ENCODE measurements at places on chromosomes 2 and 18.

DNA sequence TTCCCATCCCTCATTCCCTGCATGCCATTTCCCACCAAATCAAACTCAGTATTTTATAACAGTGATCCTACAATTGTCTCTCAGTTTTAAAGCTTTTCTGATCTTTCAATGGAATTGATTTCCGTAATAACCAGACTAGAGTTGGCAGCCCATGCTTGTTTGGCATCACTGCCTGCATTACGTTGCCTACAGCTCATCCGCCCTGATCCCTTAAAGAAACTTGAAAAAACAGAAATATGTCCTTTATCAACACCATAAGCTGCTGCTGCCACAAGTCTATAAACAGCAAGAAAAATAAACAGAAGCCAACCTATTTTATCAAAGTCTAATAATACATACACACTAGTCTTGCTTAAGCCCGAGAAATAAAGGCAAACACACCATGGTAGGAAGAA lies 331.0 kb downstream of the METTL4 start:
- peak; percentile 48 for DNase-seq

DNA sequence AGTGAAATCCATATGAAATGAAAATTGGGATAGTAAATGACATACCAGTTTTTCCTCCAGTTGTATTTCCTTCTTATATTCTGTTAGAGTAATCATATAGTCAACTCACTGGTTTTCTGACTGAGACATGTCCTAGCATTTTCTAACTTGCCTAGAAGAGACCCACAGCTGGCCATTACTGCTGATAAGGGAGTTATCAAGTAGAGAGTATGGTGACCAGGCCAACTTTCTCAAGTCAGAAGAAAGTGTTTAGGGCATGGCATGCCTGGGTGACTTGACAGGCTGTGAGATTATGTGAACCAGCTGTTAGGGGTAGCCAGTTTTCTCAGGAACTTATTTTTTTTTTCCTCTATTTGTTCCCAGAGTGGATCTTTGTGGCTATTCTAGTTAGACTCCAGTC lies 81.2 kb downstream of the GPD2 start:
- DNase-seq: no peak

GRCh38 chr2:45209875-45210274 lies 200.6 kb upstream of the SIX2 start:
- DNase-seq: no peak

GRCh38 chr2:169324581-169325260 lies 37.6 kb downstream of the LRP2 start:
- no peak for DNase-seq

GRCh38 chr2:50018292-50018691 lies 864.0 kb upstream of the FSHR start:
- DNase-seq: no peak

- DNase-seq: no peak
Measured at GRCh38 chr2:226835420-226835795, 446 bp upstream of the RHBDD1 start.

DNA sequence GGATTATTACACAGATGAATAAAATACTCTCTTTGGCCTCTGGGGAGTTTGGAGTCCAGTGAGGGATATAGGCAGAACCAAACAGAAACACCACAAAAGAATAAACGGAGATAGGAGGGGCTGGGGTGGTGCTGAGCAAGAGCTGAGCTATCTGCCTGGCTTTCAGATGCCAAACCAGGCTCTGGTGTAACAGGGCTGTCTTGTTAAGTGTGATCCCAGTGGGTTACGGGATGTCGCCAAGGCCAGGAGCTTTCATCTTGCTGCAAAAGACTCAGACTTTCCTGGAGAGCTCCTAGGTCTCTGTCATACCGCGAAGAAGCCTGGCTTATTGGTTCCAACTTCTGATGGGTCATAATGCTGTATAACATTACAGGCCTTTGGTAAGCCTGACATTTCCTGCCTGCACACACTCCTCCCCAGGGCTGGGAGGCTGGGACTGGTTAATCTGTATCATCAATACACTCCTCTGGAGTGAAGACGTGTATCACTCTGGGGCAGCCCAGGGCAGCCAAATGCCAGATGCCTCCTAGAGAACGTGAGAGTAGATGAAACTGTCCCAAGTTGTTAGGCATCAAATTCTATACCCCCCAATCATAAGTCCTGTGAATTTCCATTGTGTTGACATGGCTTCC lies 60.5 kb downstream of the STPG4 start:
- DNase-seq: no peak

GRCh38 chr2:101704046-101704466 lies 6.5 kb downstream of the MAP4K4 start:
- peak; percentile 66 for DNase-seq

DNA sequence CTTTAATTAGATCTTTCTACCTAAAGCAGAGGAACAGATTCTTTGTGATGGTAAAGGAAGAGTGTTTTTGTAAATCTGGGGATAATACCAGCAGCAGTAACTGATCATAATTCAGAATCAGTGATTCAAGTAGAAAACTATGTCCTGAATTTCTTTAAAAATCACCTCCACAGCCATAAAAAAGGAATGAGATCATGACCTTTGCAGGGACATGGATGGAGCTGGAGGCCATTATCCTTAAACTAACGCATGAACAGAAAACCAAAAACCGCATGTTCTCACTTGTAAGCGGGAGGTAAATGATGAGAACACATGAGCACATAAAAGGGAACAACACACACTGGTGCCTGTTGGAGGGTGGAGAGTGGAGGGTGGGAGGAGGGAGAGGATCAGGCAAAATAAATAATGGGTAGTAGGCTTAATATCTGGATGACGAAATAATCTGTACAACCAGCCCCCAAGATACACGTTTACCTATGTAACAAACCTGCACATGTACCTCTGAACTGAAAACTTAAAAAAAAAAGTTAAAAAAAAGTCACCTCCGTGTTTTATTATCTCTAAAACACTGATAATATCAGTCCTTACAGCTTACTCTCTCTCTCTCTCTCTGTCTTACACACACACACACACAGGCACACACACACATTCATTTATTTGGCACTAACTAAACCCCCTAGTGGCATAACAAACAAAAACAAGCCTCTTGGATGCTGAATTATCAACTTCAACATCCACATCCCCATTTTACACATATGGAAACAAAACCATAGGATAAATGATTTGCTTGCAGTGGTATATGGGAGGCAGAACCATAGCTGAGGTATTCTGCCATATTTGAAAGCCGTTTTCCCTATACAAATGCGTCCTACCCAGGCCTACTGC lies 1.4 kb downstream of the TM4SF20 start:
- no peak for DNase-seq

DNA sequence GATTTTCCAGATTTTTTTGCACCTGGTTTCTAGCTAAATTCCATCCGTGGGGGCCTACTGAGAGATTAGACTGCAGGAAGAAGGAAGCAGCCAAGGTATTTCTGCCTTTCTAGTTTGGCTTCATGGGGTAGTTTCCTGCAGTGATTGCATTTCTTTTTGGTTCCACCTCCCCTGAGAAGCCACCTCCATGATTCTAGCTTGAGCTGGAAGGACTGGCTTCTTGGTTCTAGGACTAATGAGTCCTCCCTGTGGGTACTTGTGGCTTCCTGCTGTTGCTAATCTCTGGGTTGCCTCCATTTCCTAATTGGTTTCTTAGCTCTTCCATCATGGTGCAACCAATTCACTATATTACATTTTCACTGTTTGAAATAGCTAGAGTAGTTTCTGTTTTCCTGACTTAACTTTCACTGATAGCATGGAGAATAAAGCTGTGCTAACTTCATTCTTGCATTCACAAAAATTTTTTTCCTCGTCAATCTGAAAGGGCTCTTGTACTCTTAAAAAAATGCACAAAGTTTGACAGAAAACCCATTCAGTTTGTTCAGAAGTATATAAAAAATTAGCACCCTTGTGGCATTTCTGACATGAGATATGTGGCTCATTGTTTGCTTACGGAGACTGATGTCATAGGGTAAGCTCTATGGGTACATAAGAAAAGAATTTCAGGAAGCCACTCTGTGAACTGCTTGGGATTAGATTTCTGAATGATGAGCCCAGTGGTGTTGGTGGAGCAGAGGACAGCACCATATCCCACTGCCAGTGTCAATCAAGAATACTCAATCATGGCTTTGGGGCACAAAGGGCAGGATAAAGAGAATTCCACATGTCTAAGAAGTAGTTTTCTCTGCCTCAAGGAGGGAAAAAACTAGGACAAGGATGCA lies 242.8 kb upstream of the RBMS1 start:
- DNase-seq: no peak

- no peak for DNase-seq
Measured at GRCh38 chr18:64618390-64618789, 469.5 kb upstream of the LINC00305 start.

DNA sequence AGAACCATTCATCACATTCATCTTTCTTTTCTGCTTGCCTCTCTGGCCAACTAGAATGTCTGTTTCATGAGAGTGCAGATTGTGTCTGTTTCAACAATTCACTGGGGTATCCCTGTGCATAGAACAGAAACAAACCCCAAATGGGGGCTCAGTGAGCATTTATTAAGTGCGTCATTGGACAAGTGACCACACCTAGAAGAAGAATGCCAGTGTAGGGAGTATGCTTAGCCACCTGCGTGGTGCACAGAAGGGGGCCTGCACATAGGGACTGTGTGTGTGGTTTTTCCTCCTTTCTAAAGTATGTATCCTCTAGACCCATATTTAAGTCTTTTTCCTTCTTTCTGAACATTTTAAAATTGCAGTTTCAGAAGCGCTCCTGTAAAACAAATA lies 255.9 kb downstream of the AGAP1 start:
- DNase-seq: no peak

GRCh38 chr2:38499548-38500282 lies 103.0 kb downstream of the HNRNPLL start:
- no peak for DNase-seq

DNA sequence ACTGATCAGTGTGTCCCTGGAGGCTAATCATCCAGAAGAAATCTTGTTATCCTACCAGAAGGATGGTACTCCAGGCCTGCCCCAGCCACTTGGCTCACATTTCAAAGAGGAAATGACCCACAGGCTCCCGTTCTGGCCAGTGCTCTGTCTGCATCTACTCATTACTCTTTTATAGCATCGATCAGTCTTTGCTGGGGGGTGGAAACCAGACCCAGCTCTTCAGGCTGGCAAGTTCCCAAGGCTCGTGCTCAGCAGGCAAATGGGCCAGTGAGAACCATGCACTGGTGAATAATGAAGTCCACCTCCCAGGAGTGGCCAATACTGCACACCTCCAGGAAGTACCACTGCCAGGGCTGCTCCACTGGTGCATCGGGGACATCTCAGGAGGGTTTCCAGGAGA lies 38.8 kb downstream of the DNER start:
- DNase-seq: no peak

- DNase-seq: no peak
Measured at GRCh38 chr2:23532391-23533337, 147.7 kb downstream of the KLHL29 start.

DNA sequence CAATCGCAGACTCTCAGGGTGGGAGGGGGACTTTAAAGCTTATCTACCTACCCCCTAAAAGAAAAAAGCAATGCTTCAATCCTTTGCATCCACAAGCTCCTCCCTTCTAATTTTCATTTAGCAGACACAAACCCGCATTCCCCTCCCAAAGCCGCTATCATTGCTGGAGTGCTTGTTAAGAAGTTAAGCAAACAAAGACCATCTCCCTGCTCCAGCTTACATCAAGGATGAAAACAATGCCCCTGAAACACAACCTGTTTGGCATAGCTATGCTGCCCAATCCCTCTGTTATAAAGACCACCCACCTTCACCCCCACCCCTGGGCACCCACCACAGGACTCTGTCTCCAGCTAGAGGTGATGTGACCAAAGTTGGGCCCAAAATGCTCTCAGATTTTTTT lies 33.0 kb downstream of the REEP1 start:
- DNase-seq: no peak

GRCh38 chr18:72986103-72986502 lies 118.3 kb upstream of the NETO1 start:
- no peak for DNase-seq

GRCh38 chr2:5756272-5756671 lies 64.1 kb downstream of the SOX11 start:
- no peak for DNase-seq

GRCh38 chr2:31219131-31219969 lies 2.0 kb upstream of the CAPN14 start:
- DNase-seq: no peak

DNA sequence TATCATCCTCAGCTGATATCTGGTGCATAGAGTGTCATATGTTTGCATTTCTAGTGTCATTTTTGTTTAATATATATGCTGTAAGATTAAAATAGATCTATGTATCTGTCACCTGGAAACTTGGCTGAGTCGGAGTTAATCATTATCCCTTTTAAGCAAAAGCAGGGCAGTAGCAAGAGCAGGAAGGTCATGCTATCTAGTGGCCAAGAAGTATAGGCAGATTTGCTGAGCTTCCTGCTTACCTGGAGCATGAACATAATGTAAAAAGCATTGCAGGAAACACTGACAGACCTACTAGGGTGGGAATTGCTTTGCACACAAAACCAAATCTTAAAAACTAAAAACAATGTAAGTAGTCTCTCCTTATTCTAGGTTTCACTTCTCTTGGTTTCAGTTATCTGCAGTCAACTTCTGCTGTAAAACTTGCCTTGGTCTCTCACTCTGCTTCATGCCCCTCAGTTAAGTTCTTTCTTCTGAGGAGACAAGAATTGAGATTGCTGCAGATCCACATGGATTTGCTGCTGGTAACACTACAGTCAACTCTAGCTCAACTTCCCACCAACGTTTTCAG lies 295.3 kb downstream of the CDH7 start:
- DNase-seq: no peak

DNA sequence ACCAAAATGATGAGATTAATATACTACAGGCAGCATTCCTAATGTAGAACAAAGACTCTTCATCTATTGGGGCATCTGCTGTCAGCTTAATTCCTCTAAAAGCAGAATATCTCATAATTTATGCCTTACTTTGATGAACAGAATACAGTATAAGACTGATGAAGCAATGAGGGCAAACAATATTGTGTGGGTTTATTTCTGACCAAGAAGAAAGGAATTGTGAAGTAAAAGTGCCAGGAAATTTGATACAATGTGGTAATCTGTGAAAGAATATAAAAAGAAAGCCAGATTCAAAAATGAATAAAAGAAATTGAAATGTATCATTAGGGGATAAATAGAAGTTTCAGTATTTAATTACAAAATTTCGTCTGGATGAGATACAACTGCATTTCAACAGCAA lies 78.8 kb upstream of the TTC21B start:
- no peak for DNase-seq

- DNase-seq: no peak
Measured at GRCh38 chr18:77464917-77465316, 215.3 kb downstream of the GALR1 start.

DNA sequence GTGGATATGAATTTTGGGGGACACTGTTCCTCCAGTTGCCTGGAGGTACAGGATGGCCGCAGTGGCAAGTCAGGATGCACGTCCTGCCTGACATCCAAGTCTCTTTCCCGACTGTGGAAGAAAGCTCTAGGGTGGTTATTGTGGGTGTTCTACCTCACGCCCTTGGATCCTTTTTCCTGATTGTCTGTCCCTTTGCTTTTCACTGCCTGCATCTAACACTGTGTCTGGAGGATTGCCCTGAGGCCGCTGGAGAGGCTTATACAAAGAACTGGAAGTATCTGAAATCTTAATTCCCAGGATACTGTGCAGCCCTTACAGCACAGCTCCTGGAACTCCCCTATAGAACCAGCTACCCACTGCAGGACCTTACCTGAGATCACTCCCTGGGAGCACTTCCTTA lies 250.5 kb downstream of the TFCP2L1 start:
- no peak for DNase-seq

GRCh38 chr2:17849275-17849674 lies 29.2 kb upstream of the KCNS3 start:
- DNase-seq: no peak
